Fibroblast of skin of scalp (primary cell): ENCODE measurements at places on chromosomes 1 and 21.

GRCh38 chr21:44700101-44701022, 3.4 kb downstream of the KRTAP10-12 start:
- DNase-seq = no peak

- DNase-seq = no peak
Measured at GRCh38 chr1:25926731-25927496, 20.7 kb upstream of the STMN1 start.

DNA sequence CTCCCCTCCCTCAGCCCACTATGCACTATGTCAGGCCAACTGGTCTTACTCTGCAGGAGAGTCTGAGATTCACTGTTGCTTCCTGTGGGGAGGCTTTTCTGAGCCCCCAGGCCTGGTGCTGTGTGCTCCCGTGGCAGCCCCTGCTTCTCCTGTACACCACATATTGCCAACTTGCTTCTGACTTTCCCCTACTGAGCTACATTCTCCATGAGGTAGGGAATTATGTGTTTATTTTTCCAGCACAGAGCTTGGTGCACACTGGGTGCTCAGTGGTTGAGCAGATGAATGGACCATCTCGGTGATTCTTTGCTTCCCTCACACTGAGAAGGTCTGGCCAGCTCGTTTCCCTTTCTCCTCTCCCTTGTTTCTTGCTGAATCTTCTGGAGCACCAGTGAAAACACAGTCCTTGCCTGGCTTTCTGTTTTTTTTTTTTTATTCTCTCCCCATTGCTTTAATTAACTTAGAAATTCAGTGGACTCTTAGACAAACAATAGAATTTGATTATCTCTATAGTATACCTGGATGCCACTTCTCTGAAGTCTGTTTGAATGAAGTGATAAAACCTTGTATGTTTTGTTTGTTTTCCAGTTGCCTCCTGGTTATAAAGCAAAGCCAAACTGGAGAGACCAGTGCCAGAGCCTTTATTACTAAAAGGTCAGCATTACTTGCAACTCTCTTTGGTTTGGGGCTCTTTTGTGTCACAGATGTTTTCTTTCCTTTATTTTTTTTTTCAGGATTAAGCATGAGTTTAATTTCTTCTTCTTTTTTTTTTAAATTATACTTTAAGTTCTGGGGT, 50.3 kb upstream of the CNIH3 start:
- DNase-seq = no peak

DNA sequence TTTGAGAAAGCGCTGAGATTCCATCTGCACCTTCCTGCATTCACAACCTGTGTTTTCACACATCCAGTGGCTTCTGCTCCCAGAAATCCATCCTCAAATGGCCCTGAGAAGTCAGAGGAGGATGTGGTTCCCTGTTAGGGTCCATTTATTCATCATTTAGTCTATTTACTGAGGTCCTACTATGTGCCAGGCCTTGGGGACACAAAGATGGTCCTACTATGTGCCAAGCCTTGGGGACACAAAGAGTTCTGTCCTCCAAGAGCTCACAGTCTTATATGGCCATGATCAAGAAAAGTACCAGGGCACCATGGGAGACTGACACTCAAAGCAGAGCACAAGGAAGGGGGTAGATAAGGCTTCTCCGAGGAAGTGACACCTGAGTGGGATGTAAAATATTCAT, 147.1 kb upstream of the ATP1B1 start:
- no peak for DNase-seq

GRCh38 chr1:221794079-221794670, 52.3 kb upstream of the DUSP10 start:
- peak; percentile 21 for DNase-seq

- no peak for DNase-seq
Measured at GRCh38 chr1:175338387-175339135, 146.0 kb upstream of the KIAA0040 start.

DNA sequence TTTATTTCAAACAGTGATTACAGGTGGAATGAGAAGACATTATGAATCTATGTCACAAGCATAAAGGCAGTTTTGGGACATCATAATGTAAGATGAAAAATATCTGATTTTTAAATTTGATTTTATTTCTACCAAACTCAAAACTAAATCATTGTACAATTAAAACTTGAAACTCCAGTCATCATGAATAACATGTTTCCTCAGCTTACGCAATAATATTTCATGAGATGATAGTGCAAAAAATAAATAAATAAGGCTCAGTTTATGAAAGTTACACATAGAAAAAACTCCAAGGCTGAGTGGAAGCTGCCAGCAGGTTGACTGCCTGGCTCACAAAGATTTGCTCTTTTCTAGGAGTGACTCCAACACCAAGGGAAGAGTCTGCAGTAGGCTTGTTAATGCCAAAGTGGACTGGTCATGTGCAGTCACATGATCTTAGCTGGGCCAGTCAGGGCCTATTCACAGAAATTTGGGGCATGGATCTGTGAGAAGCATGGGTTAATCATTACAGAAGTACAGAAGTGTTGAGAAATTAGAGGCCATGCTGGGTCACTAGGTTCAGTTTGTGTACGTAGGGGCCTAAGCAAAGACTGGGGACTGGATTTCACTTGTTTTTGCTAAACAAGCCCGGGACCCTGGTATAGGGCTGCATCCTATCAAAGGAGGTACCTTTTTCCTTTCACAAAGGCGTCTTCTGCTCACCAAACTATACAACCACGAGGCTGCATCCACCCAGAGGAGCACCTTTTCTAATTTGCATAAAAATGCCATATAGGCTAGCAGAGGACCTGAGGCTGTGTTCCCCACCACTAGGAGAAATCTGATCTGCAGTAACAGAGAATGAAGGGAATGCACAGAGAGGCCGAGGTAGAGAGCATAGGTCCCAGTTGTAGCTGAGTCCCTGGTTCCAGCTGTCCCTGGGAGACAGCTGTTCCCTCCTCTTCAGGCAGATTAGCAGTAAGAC, 4.9 kb upstream of the ABCA4 start:
- DNase-seq = no peak

DNA sequence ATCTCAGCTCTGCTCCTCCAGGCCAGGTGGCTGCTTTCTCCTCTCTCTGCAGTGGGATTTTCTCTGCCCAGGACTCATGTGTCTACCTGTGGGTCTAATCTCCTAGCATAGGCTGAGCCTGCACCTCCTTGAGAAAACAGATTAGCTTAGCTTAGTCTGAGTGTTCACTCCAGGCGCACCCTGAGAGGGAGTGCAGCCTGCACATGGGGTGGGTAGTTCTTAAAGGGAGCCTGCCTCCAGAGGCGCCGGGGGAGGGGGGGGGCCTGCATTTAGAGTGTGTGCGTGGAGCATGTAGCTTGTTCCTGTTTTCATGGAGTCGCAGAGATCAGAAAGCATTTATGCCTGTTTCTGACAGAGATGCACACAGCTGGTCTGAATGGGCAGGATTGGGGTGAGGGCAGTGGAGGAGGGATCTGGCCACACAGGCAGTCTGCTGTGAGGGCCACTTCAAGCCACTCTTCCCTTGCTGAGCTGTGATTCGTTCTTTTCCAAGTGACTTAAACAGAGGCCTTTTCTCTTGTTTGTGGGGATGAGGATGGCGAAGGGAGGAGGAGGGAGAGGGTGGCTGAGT, 45.2 kb downstream of the GALNT2 start:
- no peak for DNase-seq
